ENCODE measurements at places on chromosomes 5 and 9. TPM values are rescaled to one million over a fixed set of nuclear protein-coding genes. Genes with fewer than 3 reads are reported as not detected.

The OTP gene
- polyA plus RNA-seq = not detected

The NR5A1 gene
- polyA plus RNA-seq = not detected

The PCDHB16 gene
- polyA plus RNA-seq = 3.9 TPM

The BAAT gene
- 0.66 TPM for polyA plus RNA-seq

The PCDHGB6 gene
- polyA plus RNA-seq = 4.0 TPM

The PDE8B gene
- polyA plus RNA-seq = 2.4 TPM

The ACOT12 gene
- polyA plus RNA-seq = not detected

The TMEM8B gene
- 26.9 TPM for polyA plus RNA-seq

- peak; percentile 93 for DNase-seq
These were observed 18.9 kb downstream of the ADAMTS2 start for GRCh38 chr5:179326122-179326927.

GRCh38 chr5:69046375-69046957, 47.3 kb upstream of the SLC30A5 start:
- DNase-seq = no peak

DNA sequence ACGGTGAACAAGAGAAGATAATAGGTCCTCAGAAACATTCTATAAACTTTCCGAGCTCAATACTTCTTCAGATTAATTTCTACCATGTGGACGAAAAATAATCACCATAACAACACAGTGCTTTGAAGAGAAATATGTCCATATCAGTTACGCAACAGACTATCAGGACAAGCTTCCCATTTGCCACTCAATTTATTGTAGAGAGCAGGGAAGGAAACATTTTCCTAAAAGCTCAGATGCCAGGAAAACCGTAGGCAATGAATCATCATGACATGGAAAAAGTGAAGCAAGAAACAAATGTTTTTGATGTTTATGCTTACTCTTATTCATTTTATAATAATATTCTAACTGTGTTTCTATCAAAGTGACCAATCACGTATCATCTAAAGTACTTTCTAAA, 87.6 kb downstream of the S1PR3 start:
- no peak for DNase-seq

DNA sequence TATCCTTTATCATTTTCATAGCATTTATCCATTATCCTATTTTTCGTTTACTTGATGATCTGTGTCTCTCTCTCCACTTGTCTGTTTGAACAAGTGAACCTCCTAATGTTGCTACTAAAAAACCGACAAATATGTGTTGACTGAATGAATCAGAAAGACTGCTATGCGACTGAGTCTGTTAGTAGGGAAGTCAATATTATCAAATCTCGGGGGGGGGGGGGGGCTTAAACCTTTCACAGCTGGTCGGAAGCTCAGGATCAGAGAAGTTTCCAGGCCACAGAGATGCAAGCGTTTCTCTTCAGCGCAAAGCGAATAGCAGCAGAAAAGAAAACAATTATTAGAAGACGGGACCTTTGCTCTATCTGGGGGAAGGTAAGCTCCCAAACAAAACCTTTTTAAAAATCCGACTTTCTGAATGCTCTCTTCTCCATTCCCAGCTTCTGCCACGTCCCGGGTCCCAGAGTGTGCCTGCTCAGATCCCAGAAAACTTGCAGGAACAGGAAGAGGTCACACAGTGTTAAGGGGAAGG, 412 bp downstream of the RIOK2 start:
- no peak for DNase-seq

- DNase-seq = no peak
These were observed 815.7 kb downstream of the SEMA5A start for GRCh38 chr5:8730194-8730593.

- no peak for DNase-seq
These were observed 57.2 kb downstream of the MTRR start for GRCh38 chr5:7925961-7926695.

DNA sequence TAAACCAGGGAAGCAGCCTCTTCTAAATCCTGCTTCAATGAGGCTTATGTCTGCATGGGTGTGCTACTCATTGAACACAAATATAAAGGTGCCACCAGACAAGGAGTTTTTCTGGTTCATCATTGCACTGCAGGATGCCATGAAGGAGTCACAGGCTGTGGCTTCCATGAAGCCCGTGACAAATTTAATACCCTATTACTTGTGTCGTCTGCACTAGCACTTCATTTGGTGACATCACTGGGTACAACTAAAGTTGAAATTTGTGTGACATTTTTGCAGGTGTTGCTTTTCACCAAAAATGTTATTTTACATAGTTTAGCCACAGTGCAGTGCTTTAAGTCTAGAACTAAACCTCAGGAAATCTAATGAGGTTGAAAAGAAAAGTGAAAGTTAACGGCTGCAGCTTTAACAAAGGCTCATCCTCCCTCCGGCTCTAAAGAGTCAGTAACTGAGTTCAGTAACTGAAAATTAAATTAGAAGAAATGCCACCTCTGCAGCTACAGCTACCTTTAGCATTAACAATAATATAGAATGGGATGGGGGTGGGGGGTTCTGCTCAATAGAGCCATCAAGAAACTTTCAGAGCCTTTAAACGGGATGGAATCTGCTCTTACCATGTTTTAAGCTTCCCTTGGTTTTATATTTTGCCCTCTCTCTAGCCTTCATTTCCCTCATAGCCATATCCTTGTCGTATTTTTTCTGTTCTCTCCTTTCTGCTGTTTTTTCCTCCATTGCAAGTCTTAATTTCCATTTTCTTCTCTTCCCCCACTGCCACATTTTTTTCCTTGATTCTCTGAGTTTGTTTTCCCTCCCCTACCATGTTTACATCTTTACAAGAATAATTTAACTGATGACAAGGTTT, 233.8 kb upstream of the TMEM161B start:
- DNase-seq = no peak

GRCh38 chr9:121133104-121133816, 58.5 kb downstream of the CNTRL start:
- no peak for DNase-seq

DNA sequence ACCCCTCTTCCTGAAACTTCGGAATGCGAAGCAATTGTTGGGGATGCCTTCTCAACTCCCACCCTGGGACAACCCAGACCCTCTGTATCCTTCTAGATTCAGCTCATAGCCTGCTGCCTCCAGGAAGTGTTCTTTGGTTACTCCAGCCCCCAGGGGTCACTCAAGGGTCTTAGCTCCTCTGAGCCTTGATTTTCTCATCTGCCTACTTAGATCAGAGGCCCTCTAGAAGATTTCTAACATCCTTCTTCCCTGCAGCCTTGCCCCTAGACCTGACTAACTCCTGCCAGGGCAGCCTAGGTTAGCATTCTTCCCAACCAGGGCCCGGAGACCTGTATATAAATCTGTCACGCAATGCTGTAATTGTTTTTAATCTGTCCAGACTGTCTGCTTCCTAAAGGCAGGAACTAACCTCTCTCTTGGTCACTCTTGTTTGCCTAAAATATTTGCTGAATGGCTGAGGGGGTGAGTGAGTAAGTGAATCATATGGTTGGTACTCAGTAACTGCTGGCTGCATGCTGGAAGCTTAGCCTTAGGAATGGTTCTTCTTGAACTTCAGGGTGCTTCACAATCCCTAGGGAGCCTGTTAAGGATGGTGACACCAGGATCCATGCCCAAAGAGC, 8.2 kb downstream of the GALNT10 start:
- DNase-seq = no peak

DNA sequence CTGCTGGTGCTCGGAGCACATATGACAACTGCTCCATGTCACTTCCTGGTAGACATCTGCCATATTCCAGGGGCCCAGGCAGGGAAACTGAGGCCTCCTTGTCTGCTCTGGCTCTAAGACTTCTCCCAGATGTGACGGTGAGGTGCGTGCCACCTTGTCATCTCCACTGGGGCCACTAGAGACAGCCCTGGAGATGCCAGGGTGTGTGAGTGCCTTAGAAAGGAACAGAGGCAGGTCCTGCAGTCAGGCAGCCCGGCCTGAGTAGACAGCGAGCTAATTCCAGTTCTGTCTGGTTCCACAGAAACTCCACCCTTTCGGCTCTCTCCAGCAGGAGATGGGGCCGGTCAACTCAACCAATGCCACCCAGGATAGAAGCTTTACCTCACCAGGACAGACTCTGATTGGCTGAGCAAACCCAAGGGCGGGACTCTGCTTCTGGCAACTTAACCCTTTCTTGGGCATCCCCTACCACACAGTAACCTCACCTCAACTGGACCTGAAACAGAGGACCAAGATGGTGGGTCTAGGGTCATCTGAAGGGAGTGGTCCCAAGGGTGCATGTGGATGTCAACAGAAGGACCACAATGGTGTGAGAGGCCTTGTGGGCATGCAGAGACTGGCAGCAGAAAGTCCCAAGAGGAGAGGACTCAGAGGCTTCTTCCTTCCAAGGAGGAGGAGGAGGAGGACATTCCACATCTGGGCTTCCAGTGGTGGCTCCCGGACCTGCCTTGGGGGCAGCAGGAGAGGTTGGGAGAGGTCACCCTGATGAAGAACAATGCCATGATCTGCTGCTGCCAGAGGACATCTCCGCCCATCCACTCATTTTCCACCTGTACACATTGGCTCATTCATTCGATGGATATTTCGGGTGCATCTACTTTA, 77.7 kb downstream of the RGS3 start:
- peak; percentile 49 for DNase-seq

- DNase-seq = no peak
These were observed 54.1 kb downstream of the GADD45G start for GRCh38 chr9:89658931-89659330.

- no peak for DNase-seq
These were observed 20.1 kb upstream of the CXCL14 start for GRCh38 chr5:135598691-135599395.

DNA sequence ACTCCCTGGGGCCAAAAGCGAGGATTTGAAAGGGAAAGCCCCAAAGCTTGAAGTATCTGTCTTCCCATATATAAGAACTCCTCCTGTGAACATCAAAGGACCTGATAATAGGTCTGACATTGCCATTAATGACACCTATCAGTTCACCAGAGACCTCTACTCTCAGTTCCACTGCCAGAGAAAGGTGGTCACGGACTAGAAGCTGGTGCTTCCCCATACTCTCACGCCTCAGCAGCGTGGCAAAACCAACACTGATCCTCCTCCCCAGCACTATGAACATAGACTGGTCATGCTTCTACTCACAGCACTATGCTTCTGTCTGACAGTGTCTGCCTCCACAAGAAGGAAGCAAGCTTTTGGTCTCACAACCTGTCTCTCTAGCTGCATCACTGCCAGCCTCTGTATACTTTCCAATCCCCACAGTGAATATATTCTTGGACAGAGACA, 37.9 kb downstream of the NRG2 start:
- DNase-seq = no peak

DNA sequence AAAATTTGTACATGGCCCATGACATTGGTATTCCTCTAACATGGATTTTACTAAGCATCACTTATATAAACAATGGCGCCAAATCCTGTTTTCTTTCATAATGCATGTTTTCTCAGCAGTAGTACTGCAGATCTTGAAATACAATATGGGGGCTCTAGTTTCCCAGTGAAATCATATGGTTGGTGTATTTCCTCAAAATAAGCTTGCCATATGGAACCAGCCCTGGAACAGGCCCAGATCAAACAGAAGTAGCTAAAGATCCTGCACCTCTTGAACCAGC, 163.9 kb downstream of the ZNF608 start:
- DNase-seq = no peak

- no peak for DNase-seq
These were observed 54.9 kb upstream of the BOD1 start for GRCh38 chr5:173671121-173671949.

DNA sequence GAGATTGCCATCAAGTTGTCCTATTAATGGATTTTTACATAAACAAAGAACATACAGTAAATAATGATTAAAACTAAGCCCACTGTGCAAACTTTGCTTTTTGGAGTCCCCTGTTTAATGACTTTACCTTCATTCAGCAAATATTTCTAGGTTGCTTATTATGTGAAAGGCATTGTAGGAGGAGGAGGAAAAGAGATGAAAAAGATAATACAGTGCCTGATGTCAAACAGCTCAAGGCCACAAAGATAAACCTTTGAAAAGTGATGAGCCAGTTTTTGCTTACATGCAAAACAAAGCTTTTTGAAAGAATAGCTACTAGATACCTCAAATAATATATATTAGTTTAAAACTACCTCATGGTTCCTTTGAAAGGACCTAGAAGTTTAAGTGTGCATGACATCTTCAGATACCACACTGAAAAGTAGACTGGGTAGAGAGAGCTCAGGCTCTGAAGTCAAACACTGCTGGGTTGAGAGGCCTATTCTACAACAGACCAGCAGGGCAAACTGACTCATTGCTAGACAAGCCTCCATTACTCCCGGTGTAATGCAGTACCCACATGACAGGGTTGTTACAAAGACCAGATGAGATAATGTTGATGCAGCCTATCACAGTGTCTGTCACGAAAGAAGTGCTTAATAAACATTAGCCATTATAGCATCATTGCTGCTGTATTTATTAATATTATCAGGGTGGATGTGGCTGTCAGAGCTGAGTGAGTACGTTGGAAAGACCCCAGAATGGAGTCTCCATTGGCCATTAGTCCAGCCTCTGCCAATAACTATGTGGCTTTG, 11.8 kb downstream of the DEPDC1B start:
- DNase-seq = no peak

DNA sequence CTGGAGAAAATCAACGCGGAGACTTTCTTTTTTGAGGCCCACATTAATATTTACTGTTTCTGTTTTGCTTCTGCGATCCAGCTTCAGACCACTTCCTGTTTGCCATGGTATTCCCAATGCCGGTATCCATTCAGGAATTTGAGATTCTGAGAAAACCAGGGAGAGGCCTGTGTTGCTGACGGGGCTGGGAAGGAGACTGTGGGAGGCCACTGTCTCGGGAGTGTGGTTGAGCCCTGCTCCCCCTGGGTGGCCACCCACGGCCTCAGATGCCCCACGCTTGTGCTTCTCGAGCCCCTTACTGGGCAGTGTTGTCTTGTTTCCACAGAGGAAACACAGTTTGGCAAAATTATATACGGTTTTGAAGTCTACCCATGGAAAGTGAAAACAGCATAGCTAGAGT, 403.6 kb upstream of the IRX2 start:
- DNase-seq = no peak

GRCh38 chr9:88578121-88579049, 43.4 kb downstream of the NXNL2 start:
- peak; percentile 82 for DNase-seq

DNA sequence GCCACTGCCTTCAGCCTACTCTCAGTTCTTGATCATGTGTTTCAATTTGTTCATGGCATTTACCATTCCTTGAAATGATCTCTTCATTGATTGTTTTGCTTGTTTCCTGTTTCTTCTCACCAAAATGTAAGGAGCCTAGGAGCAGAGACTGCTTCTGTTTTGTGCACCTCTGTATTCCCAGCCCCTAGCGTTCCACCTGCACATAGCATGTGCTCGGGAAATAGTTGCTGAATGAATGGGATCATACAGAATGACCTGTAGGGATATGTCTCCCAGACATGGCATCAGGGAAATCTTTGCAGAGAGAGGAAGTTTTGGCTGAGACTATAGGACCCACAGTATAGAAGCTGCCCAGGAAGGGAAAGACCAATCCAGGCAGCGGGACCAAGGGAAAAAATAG, 6.2 kb upstream of the CERCAM start:
- no peak for DNase-seq

- DNase-seq = no peak
These were observed 92.0 kb upstream of the OSMR start for GRCh38 chr5:38753776-38754175.
